ENCODE measurements at places on chromosomes 4 and X.

GRCh38 chr4:93879919-93880318 is 51.4 kb downstream of the ATOH1 start:
- DNase-seq, result no peak

DNA sequence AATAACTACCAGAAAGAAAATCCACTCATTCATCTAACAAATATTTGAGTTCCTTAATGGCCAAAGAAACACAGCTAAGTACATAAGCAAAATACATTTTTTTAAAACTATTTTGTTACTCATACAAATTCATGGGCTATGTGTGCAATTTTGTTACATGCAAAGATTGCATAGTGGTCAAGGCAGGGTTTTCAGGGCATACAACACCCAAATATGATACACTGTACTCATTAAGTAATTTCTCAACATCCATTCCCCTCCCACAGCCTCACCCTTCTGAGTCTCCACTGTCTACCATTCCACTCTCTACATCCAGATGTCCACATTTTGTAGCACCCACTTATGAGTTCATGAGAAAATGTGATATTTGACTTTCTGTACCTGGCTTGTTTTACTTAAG is 58.2 kb downstream of the BRWD3 start:
- DNase-seq, result no peak

DNA sequence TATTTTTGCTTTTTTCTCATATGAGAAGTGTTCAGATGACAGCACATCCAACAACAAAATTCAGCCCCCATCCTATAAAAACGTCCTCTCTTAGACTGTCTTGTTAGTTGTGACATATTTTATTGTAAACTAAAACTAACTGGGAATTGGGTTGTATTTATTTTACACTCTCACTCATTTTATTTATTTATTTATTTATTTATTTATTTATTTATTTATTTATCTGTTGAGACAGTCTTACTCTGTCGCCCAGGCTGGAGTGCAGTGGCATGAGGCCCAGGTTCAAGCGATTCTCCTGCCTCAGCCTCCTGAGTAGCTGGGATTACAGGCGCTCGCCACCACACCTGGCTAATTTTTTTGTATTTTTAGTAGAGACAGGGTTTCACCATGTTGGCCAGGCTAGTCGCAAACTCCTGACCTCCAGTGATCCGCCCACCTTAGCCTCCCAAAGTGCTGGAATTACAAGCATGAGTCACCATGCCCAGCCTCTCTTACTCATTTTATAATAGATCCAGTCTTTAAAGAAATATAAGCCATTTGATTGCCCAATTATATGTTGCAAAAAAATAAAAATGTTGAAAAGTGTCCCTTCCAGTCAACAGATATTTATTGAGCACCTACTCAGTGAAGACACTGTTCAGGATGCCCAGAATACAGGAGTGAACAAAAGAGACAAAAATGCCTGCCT is 44.6 kb downstream of the PALLD start:
- no peak for DNase-seq

DNA sequence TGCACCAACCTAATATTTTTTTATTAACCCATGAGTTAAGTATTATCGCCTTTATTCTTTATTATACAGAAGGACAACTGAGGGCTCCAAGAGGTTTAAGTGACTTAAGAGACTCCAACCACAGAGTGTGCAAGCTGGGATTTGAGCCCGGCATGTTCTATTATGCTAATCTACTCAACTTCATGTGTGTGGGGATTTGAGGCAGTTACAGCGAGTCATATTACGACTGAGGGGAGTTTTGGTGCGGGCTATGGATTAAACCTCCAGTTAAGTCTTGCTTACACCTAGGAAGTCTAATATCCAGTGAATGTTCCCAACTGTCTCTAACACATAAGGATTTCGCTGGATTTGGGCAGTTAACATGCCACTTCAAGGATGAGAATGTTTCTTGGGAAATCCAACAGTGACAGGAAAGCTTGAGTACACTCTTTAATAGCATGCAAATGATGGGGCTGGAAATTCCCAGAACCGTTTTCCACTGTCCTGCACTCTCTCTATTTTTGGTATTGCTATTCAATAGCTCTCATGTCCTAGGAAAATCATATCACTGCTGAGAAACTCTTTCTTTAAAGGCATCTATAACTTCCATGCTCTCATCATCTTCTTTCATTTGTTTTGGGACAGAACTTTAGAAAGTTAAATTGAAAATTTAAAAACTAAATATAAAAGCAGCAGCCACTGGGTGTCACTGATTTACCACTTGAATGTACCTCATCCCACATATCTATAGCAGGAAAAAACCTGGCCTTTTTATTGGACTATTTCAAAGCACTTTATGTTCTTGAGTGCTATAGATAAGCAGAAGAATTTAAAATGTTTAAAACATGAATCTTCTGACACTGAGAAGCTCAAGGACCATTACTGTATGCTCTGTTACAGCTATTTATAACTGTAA is 165.1 kb upstream of the TTC29 start:
- DNase-seq, result no peak

DNA sequence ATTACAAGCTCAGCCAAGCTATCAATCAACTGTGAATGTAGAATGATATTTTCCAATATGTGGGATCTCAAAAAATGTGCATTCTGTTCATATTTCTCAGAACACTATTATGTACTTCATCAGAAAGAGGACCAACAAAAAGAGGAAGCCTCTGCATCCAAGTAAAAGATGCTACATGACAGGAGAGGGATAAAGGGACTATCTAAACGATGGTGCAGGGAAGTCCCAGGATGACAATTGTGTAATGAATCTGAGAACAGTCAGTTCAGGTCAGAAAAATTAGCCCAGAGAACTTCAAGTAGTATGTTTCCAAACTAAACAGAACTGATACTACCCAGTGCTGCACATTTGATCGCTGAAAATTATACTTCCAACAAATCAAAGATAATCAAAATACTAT is 127.0 kb downstream of the ZNF330 start:
- no peak for DNase-seq

- no peak for DNase-seq
These were observed 121.1 kb downstream of the GLRA3 start for GRCh38 chr4:174707902-174708301.

- no peak for DNase-seq
These were observed 136.1 kb upstream of the STIM2 start for GRCh38 chr4:26724534-26724933.

GRCh38 chr4:20773144-20773997 is 73.1 kb downstream of the PACRGL start:
- DNase-seq, result no peak

DNA sequence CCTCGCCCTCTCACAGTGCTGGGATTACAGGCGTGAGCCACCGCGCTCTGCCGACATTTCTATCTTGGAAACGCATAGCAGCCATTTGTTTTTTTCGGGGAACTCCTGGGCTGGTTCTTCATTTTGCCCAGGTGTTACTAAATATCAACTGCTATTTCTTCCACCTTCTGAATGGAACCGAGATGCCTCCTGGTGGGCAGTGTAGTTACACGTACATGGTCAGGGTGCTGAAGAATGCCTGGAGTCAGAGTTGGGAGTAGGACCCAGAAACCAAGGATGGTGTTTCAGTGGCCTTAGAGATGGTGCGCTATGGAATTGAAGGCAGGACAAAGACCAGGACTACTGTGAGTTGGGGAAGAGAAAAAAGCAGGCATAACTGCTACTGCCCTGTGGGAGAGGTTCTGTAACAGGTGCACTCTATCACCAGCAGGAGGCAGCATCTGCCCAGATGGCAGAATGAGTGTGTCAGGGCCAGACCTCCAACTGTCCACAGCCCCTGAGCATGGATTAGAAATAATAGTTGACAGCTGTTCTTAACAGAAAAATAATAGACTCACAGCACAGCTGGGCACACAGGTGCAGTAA is 81.7 kb downstream of the ZC4H2 start:
- DNase-seq, result peak; percentile 33

- DNase-seq, result no peak
These were observed 350.6 kb downstream of the CHIC1 start for GRCh38 chrX:73913580-73913979.

DNA sequence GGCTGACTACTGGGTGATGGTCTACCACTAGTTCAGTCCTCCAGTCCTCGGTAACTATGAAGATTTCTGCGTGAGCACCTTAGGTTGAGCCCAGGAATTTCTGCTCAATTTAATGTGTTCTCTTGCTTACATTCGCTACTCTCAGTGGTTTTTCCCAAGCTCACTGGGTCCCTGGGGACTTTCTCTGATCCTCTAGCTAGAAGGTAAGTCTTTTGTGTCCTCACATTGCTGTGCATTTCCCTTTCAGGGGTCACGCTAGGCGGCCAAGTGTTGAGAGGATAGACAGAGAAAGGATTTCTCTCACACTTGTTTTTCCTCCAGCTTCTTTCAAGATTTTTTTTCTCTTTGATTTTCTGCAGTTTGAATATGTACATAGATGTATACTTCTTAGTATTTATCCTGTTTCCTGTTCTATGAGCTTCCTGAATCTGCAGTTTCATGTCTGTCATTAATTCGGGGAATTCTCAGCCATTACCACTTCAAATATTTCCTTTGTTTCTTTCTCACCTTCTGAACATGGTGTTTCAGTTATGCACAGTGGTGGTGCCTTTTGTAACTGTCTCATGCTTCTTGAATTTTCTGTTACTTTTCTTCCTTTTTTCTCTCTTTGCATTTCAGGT is 17.5 kb downstream of the MAGEA9 start:
- DNase-seq, result no peak

GRCh38 chr4:125021189-125021588 is 293.6 kb upstream of the FAT4 start:
- no peak for DNase-seq

DNA sequence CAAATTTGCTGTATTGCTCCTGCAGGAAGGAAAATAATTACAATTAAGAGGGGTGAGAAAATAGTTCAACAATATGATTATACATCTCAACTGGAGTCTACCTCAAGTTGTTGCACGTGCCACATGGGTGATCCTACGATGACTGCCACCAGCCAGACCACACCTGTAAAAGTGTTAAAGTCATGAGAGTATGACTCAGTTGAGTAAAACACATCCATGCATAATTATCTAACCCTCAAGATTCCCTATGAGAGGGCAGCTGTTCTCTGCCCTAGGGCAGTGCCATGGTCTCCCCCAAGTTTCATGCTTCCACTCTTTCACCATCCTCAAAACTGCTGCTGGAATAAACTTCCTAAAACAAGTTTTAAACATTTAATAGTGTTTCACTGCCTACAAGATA is 44.1 kb downstream of the QRFPR start:
- DNase-seq, result no peak

GRCh38 chr4:56227301-56227835 is 159.9 kb downstream of the AASDH start:
- DNase-seq, result no peak

- DNase-seq, result no peak
These were observed 868.5 kb upstream of the SLIT2 start for GRCh38 chr4:19382993-19383756.

GRCh38 chr4:40788331-40788730 is 38.6 kb downstream of the NSUN7 start:
- no peak for DNase-seq

DNA sequence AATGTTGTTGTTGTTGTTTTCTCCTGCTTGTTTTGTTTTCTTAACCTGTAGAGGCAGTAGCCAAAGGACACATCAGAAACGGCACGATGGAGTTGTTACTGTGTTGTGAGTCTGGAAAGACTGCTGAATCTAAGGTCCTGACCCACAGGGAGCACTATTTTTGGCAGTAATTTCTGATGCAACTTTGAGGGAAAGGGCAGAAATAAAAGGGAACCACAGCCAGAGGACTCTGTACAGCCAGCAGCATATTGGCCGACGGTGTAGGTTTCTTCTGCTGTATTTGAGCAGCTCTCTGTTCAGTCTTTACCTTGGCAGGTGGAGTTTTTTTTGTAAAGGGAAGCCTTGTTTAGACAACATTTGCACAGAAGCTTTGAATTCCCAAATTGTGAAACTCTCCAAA is 203.0 kb upstream of the GPR101 start:
- no peak for DNase-seq

- no peak for DNase-seq
These were observed 85.2 kb downstream of the ADGRA3 start for GRCh38 chr4:22430626-22431025.

DNA sequence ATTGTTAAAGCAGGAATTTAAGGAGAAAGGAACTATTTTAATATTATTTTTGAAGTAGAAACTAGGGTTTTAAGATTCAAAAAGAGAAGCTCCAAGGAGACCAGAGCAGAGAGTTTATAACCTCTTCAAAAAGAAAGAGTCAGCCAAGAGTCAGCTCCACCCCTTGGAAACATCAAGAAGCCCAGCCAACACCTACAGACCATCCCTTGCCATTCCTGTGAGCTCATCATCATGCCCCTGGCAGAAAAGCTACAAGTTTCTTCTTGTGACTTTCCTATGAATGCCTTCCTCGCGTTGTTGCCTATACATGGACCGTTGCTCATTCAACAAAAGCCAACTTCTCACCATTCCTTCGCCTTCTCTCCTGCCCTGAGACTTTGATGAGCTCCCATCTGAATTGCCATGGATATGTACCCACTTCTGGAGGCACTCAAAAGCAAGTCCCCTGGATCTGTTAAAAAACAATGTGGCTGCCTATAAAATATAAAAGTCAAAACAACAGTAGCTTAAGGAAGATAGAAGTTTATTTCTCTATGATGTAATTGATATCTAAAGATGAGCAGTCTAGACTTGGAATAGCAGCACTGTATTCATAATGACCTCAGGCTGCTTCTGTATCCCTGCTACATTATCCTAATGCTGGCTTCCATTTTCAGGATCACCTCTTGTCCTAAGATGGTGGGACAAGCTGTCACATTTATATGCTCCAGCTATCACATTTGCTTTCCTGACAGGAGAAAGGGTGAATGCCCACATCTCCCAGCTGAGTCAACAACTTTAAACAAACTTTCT is 20.3 kb downstream of the PLRG1 start:
- DNase-seq, result no peak

All from activated CD4-positive, CD25-positive, alpha-beta regulatory T cell treated with anti-CD3 and anti-CD28 coated beads, Interleukin-2, amount 50 U/mL, for 72 hours (primary cell).